Midbrain (tissue), 1 donor: ENCODE measurements at places on chromosomes 4 and X.

GRCh38 chr4:149120331-149121022 lies 678.3 kb upstream of the NR3C2 start:
- DNase-seq: no peak

DNA sequence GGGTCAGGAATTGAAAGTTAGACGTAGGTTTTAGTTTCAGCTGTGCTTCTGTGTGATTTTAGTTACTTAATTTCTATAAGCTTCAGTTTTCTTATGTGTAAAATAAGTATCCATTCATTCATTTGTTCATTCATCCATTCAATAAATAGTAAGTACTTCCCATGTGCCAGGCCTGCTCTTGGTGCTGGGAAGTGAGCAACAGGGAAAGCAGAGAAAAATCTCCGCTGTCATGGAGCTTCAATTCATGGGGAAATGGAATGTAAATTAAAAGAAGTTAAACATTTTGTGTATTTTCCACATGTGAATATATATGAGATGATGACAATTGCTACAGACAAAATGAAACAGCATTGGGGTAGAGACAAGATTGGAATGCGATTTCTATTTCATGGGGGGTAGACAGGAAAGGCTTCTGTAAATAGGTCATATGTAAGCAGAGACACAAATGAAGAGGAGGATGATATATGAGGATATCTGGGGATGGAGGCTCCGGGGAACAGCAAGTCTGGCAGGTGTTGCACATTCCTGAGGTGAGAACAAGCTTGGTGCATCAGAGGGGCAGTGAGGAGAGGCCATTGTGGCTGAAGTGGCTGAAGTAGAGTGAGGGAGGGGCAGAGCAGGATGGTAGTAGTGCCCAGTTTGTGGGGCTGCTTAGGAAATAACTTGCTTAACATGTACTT lies 66.2 kb downstream of the FHIP1A start:
- no peak for DNase-seq

GRCh38 chr4:103719105-103719829 lies 518 bp downstream of the TACR3 start:
- DNase-seq: no peak

GRCh38 chr4:37197899-37198298 lies 46.6 kb upstream of the NWD2 start:
- DNase-seq: no peak

DNA sequence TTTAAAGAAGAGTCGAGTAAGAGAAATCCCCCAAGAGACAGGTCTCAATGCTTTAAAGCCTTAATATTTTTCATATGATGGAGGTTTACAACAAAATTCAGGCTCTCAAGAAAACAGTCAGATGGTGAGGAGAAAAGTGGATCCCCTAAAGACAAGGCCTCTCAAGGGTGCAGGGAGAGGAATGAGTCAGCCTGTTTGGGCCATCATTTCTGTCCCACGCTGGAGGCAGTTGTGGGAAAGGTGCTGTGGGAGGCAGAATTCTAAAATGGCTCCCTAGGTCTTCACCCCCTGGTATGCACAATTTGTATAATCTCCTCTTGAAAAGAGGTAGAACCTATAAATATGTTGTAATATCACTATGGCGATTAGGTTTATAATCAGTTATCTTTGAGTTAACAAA lies 4.6 kb upstream of the TIFA start:
- no peak for DNase-seq

DNA sequence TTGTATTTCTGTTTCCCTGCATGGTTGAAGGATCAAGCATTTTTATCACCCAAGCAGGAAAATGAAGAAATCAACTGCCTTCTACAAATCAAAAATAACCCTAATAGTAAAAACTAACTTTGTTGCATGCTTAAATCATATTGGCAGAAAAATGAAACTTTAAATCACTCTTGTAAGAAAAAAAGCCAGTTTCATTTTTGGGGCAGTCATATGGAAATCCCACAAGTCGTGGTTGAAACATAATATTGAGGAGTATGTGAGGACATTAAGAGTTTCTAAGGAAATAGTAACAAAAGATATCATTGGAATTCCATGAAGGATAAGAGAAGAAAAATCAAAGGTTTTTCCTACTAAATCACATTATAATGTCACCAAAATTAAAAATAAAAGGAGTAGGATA lies 8.4 kb downstream of the TEC start:
- DNase-seq: no peak

GRCh38 chr4:5041699-5042098 lies 9.6 kb upstream of the STK32B start:
- no peak for DNase-seq

GRCh38 chrX:68880846-68881552 lies 52.2 kb downstream of the EFNB1 start:
- no peak for DNase-seq

- no peak for DNase-seq
These were observed 30.4 kb downstream of the DDX60L start for GRCh38 chr4:168449719-168450452.

DNA sequence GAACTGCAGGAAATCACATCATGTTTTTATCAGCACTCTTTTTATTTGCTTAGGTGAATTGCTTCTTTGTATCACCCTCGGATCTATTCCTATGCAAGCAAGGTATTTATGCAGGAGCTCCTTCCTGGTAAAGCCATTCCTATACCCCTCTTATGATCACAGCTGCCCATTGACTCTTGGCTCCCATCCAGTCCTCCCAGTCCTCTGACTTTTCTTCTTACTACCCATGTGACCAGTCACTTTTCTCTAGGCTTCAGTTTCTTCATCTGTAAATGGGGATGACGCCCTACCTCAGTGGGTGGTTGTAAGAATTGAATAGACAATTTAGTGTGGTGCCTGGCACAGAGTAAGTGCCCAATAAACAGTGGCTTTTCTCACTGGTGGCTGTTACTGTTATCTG lies 144.9 kb downstream of the FHIP1A start:
- no peak for DNase-seq

- DNase-seq: no peak
These were observed 177.1 kb upstream of the NUDT10 start for GRCh38 chrX:51155566-51155965.

- no peak for DNase-seq
These were observed 81.0 kb upstream of the ESX1 start for GRCh38 chrX:104335756-104336155.

DNA sequence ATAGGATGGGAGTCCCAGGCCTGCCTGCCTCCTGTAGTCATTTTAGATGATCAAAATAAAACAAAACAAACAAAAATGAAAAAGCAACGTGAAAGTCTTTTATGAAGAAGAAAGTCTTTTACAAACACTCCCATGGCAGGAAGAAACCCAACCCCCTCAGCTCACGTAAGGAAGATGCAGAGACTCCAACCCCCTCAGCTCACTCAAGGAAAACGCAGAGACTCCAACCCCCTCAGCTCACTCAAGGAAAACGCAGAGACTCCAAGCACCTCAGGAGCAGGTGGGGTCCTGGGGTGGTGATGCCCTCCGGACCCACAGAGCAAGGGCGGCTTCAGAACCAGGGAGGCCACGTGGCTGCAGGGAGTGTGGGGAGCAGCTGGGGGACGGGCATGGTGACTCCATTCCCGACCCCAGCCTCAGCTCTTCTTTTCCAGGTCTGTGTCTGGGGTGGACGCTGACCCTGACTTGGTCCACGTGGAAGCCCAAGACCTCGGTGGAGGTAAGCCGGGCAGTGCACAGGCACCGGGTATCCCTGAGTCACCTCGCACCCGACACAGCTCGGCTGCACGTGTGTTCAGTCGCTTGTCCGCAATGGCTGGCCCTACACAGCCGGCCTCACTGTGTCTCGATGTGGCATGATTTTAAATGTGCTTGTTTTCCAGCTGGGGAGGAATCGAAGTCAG lies 226.5 kb upstream of the PSAPL1 start:
- DNase-seq: no peak

GRCh38 chrX:11768039-11768438 lies 10.0 kb downstream of the MSL3 start:
- DNase-seq: no peak

GRCh38 chr4:84879651-84880200 lies 86.8 kb downstream of the WDFY3 start:
- no peak for DNase-seq

DNA sequence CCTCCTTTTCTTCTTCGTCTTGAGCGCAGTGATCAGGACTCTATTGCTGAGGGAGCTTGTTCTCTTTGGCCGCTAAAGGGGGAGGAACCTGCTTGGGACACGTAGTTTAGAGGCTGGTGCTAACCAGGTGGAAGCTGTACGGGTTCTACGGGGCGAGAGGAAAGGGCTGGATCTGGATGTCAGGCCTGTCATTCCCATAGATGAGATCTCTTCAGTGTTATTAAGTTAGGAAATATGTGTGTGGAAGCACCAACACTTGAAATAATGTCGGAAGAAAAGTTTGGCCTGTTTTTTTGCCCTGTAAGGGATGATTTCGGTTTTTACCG lies 643 bp downstream of the SRP72 start:
- DNase-seq: peak; percentile 48

GRCh38 chr4:105399532-105400161 lies 74.2 kb downstream of the PPA2 start:
- no peak for DNase-seq

- DNase-seq: no peak
These were observed 388.9 kb downstream of the SPRY1 start for GRCh38 chr4:123785538-123785937.

DNA sequence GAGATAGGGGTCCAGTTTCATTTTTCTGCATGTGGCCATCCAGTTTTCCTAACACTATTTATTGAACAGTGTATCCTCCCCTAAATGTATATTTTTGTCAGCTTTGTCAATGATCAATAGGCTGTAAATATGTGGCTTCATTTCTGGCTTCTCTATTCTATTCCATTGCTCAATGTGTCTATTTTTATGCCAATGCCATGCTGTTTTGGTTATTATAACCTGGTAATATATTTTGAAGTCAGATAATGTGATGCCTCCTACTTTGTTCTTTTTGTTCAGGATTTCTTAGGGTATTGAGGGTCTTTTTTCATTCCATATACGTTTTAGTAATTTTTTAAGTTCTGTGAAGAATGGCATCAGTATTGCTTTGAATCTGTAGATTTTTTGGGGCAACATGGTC lies 8.7 kb upstream of the CXCL3 start:
- no peak for DNase-seq

- DNase-seq: no peak
These were observed 58.7 kb downstream of the TSPAN5 start for GRCh38 chr4:98599617-98600205.

GRCh38 chrX:56812515-56813105 lies 83.6 kb downstream of the NBDY start:
- DNase-seq: no peak

GRCh38 chr4:2785613-2786012 lies 7.3 kb upstream of the SH3BP2 start:
- no peak for DNase-seq

DNA sequence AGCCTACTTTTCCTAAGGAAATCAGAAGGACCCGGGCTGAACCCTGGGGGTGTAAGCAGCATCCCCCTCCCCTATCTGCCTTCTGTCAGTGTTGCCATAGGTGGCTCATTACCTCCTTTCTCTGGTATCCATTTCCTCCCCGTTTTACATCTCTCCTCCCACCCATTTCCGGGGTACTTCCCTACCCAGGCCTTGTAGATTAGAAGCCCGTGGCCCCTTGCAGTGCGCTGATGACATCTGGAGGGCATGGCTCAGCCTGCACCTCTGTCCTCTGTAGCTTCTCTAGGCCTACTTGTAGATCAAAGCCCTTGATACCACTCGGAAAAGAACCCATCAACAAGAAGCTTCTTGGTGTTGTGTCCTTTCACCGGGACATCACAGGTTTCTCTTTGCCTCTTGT lies 71.8 kb downstream of the NBDY start:
- no peak for DNase-seq

GRCh38 chr4:82560853-82561785 lies 669 bp downstream of the TMEM150C start:
- DNase-seq: no peak

DNA sequence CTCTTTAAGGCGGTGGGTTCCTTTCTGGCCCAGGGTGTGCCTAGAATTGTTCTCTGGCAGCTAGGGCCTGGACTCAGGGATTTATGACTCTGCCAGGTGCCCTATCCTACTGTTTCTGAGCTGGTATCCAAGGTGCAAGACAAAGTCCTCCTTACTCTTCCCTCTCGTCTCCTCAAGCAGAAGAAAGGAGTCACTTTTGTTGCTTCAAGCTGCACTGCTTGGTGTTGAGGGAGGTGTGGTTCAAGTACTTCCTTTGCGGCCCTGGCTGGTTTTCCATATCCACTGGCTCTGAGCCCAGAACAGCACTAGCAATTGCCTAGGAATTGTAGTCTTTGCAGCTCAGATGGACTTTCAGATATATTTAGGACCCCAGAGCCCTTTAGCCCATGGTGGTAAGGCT lies 39.3 kb downstream of the RTL3 start:
- no peak for DNase-seq

GRCh38 chr4:89109841-89110540 lies 1.3 kb upstream of the TIGD2 start:
- no peak for DNase-seq

GRCh38 chr4:174133551-174133950 lies 149.9 kb downstream of the FBXO8 start:
- DNase-seq: no peak

- no peak for DNase-seq
These were observed 240.7 kb downstream of the DCLK2 start for GRCh38 chr4:150318971-150319370.

GRCh38 chr4:104971462-104971861 lies 175.2 kb upstream of the TET2 start:
- DNase-seq: no peak

DNA sequence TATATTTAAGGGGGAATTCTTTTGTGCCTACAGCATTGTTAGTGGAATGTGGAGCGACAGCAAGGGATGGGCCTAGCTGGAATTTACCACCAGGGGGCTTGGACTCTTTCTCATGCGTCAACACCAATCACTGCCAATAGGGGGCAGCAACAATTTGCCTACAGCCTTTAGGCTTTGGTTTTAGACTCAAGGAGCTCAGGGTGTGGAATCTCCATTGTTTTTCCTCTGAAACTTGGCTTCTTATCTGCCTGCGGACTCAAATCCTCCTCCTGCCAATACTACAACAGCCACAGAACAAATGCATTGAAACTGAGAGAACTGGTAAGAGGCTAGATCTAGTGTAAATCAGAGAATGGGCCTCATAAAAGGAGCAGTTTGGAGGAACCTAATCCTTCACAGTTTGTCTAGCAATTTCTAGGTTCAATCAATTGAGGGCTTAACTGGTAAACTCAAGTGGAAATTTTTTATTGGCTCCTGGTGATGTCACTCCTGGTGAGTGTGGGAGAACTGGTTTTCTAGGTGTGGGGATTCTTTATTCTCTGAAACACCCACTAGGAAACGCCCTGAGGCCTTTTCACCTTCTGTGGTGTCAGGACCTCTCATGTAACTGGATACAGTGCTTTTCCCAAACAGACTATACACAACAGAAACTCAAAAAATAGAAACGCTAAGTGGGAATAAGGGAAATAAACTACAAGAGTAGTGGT lies 27.9 kb upstream of the TMSB4X start:
- peak; percentile 52 for DNase-seq

- no peak for DNase-seq
These were observed 68.4 kb downstream of the TAPT1 start for GRCh38 chr4:16157609-16158503.

GRCh38 chr4:384311-385010 lies 46.8 kb downstream of the ZNF141 start:
- DNase-seq: no peak

DNA sequence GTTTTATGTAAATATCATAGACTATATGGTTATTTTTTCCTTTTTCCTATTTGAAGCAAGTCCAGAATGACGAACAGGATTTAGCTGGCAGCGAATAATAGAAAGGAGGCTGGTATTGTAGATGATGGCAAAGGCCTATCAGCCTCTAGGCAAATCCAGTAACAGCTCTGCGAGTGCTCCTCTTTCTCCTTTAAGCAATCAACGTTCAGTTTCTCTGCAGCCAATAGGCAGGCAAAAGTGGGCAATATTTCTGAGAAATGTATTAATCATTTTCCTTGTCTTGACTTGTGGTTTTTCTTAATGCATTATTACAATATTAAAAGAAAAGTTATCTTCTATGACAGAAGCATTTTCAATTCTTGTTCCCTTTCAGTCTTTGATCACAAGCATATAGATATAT lies 183.3 kb downstream of the SH3KBP1 start:
- DNase-seq: no peak
